ENCODE measurements at places on chromosomes 6 and 20. TPM values are rescaled to one million over a fixed set of nuclear protein-coding genes. Genes with fewer than 3 reads are reported as not detected.

- DNase-seq, result no peak
These were observed 113.4 kb upstream of the BEND3 start for GRCh38 chr6:107228754-107229153.

- DNase-seq, result no peak
These were observed 98.5 kb upstream of the ZFP64 start for GRCh38 chr20:52289956-52290565.

DNA sequence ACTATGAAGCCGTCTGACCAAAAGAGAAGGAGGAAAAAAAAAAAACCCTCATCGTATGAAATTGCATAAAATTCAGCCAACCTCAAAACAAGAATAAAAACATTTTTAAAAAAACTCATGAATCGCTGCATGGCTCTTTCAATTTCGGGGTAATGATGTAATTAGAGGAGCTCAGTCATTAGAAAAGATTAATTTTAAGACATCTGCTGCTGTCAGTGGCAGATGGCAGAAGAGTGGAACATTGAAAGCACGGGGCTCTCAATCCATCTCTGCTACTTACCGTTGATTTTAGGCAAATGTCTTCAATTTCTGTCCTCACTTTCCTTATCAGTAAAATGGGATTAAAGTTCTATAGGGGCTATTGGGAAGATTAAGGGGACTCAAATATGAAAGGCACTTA is 79.1 kb downstream of the EYA2 start:
- no peak for DNase-seq

- no peak for DNase-seq
These were observed 173.0 kb upstream of the JAG1 start for GRCh38 chr20:10846766-10847165.

GRCh38 chr6:142913511-142914047 is 31.4 kb downstream of the HIVEP2 start:
- DNase-seq, result no peak

- DNase-seq, result no peak
These were observed 75.4 kb upstream of the PTPN1 start for GRCh38 chr20:50434653-50435396.

- DNase-seq, result no peak
These were observed at the start of the genes DEFB124 and REM1 for GRCh38 chr20:31474758-31475427. DEFB124 (minus strand) TSS chr20:31475127; CDS start chr20:31473013, 2,114 bp downstream. REM1 (plus strand) TSS chr20:31475288; CDS start chr20:31476446, 1,158 bp downstream.

DNA sequence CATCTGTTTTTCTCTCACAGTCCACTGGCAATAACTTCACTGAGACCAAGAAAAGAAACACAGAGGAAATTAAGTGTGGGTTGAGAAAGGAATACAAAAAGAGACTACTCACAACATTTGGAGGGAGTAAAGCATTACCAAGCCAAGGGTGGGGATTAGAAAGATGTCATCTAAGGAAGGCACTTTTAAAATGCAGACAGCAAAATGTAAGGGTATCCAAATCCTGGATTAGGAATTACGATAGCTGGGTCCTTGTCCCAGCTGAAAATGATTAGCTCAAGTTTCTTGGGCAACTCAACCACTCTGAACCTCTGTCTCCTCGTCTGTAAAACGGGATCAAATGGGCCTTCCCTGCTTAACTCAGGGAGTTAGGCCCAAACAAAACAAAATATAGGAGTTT is 2.2 kb downstream of the LEMD2 start:
- no peak for DNase-seq

- no peak for DNase-seq
These were observed 95.5 kb upstream of the PTPRT start for GRCh38 chr20:43285170-43285569.

SYCP2 gene
- 0.28 TPM for total RNA-seq

ARMH2 gene
- total RNA-seq, result not detected

SPATS1 gene
- total RNA-seq, result not detected

All from pulmonary artery endothelial cell (primary cell).